ENCODE measurements at places on chromosomes 5 and 9.

DNA sequence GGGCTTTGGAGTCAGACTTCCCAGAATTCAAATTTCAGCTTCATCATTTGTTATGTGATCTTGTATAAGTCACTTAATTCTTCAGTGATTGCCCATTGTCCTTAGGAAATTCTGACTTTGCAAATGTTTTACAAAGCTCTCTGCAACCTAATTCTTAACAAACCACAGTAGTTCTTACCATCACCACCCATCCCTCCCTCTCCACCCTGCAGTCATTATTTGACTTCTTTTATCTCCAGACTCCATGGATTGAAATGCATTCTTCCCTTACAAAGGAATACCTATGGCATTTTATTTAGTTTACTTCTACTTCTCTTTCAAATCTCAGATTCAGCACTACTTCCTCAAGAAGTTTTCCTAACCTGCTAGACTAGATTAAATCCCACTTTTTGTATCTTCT, 23.1 kb downstream of the SHLD3 start:
- no peak for DNase-seq

GRCh38 chr9:108196332-108197007, 659.3 kb downstream of the ACTL7B start:
- no peak for DNase-seq

- DNase-seq = no peak
Measured at GRCh38 chr5:62977661-62978060, 399.0 kb downstream of the LRRC70 start.

DNA sequence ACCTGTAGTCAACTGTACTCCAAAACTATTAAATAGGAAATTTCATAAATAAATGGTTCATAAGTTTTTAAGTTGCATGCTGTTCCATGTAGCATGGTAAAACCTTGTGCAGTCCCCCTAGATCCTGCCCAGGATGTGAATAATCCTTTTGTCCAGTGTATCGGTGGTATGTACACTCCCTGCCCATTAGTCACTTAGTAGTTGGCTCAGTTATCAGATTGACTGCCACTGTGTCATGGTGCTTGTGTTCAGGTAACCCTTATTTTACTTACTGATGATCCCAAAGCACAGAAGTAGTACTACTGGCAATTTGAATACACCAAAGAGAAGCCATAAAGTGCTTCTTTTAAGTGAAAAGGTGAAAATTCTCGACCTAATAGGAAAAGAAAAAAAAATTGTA, 134.2 kb downstream of the RNF180 start:
- DNase-seq = no peak

- no peak for DNase-seq
Measured at GRCh38 chr9:24071716-24072115, 245.7 kb upstream of the ELAVL2 start.

GRCh38 chr9:94864196-94864595, 137.7 kb downstream of the AOPEP start:
- peak; percentile 35 for DNase-seq

DNA sequence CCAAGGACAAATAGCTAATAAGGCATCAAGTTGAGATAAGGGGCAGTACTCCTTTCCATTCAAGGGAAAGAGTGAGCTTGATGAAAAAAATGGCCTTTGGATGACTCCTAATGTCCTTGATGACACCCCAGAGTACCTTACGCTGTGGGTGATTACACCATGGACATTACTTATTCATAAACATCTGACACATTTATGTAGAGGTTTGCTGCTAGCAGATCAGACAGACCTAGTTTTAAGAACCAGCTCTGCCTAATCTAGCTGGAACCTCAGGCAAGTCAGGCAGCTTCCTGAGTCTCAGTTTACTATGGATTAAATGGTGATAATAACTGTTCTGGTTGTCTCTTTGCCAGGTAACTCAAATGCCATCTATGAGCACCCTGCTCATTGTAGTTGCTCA, 2.8 kb downstream of the ALDOB start:
- DNase-seq = no peak

DNA sequence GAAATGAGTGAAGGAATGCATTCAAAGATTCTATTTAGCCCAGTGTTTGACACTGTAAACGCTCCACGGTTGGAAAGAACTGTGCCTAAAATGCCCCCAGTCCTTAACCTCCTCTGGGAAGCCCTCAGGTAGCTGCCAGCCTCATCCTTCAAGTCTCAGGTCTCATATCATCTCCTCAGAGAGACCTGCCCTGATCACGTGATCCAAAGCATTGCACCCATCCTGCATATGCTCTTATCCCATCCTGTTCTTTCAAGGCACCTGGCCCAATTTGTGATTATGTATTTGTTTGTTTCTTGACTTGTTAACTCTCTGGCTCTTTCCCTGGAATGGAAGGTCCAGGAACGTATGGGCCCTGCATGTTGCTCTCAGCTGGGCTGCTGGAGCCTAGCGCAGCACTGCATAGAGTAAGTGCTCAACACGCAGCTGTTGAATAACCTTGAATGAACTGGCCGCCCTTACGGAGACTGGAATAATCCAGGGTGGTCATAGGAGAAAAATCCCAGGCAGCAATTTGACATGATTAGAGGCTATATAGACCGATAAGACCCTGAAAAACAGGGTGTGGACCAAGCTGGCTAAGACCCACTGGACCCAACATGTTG, 8.7 kb downstream of the C1QTNF2 start:
- no peak for DNase-seq

GRCh38 chr9:101388507-101388993, 3.7 kb upstream of the BAAT start:
- no peak for DNase-seq

DNA sequence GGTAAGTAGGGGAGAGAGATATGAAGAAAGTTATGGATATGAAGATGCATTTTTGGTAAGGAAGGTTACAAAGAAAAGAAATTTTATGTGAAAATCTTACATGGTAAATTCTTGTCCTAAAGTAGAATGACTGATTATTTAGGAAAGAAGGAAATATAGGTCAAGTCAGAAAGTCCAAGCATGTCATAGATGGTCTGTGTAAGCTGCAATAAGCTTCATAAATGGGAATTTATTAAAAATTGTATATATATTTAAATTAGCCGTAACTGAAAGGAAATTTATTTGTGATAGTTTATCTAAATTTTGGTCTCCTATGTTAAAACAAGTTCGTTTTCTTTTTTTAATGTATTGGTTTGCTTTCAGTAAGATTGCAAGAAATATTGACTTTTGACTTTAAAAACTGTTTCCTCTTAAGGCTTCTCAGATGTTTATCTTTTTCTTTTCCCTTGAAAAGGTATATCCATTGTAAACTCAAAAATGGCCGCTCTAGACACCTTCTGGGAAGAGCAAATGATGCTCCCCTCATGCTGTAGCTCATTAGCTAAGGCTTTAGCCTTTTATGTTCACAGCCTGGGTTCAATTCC, 46.8 kb upstream of the HAPLN1 start:
- DNase-seq = peak; percentile 12

GRCh38 chr5:73380041-73380440, 68.5 kb downstream of the FOXD1 start:
- no peak for DNase-seq

DNA sequence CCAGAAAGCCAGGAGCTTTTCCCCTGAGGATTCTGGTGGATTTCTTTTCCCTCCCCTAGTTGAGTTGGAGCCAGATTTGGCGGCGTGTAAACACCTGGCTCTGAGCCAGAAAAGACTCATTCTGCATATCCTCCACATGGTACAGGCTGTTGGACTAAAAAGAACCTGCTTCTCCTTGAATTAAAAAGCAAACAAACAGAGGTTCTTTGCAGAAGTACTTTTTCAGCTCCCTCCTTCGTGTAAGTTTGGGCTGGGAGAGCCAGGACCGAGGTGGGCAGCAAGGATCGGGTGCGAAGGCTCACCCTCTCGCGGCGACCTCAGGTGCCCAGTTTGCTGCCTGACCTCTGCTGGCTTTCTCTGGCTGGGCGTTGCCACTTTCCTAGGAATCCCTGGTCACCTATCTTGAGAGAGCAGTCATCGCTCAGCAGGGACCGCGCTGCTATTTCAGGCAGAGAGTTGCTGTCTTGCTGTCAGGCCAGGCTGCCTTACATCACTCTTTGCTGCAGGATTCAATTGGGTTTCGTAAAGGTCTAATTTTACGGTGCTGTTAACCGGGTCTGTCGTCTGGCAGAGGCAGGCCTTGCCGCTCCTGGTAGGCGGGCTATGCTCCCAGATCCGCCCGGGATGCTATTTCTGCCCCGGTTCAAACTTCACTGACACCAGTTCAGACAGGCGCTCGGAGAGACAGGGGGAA, 3.2 kb downstream of the PAPPA start:
- DNase-seq = peak; percentile 88

- no peak for DNase-seq
Measured at GRCh38 chr9:106468431-106468830, 394.5 kb upstream of the ZNF462 start.

DNA sequence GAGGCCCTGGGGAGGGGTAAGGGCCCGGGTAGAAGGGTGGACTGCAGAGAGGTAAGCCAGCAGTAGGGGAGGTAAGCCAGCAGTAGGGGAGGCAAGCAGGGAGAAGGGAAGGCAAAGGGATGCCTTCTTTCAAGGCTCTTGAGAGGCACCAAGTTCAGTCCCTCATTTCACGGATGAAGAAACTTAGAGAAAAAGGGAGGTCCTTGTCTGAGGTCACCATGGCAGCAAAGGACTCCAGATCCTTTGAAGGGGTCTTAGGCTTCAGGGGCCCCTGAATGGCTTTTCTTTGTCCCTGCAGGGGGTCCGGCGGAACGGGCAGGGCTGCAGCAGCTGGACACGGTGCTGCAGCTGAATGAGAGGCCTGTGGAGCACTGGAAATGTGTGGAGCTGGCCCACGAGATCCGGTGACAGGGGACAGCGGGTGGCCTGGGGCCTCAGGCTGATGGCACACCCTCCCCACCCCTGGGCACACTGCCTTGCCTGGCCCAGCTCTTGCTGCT, 42.6 kb downstream of the RGS3 start:
- no peak for DNase-seq

Measured in mesenchymal stem cell (in vitro differentiated cells and primary cell).